AG08396 (cell line): ENCODE measurements at places on chromosomes 13 and 19.

GRCh38 chr13:23349161-23349897, 84.2 kb downstream of the SACS start:
- DNase-seq: no peak

GRCh38 chr19:21233691-21234090, 91.9 kb downstream of the ZNF431 start:
- no peak for DNase-seq

DNA sequence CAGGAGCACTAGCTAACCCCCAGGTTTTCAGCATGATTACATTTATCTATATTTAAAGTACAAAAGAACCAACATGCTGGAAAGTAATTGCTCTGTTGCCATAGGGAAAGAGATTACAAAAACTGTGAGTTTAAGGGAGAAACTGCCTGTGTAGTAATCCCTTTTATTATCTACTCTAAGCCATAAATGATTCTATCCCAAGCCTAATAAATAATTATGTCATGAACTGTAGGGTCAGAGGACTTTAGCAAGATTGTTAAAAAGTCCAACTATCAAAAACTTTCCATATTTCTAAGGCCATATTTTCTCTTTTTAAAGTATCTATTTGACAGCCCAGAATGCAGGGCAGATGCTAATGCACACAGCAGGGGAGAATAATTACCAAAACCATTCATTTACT, 573.8 kb upstream of the MIR17HG start:
- DNase-seq: no peak

DNA sequence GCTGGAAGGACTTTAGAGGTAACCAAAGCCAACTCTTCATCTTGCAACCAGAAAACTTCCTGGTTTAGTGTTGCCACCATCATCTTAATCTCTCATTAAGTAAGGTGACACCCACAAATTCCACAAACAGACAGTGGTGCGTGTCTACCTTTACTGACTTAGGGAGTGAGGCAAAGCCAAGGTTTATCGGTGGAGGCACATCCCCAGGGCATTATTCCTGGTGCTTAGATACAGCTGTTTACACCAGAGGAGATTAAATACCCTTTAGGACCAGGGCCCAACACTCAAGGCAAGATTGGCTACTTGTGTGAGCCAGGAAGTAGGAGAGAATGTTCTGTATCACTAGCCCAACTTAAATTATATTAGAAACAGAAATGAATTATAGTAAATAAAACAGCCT, 9.5 kb downstream of the STOML3 start:
- DNase-seq: no peak

DNA sequence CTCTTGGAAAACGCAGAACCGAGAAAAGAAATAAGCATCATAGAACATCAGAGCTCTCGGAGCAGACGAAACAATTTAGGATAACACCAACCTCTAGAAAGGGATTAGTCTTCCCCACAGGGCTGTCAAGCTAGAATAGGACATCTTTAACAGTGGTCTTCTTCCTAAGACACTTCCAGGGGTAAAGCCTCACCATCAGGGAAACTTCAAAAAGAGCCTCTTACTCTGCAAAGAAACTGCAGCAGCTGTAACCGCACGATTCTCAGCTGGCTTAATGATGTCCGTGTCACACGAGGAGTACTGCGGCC, 642 bp downstream of the ZNF571 start:
- no peak for DNase-seq

- no peak for DNase-seq
Observed at GRCh38 chr13:103087275-103087674, 21.1 kb upstream of the SLC10A2 start.

GRCh38 chr13:101570410-101570809, 117.9 kb downstream of the ITGBL1 start:
- no peak for DNase-seq

- no peak for DNase-seq
Observed at GRCh38 chr13:24149246-24150032, 11.1 kb upstream of the SPATA13 start.

GRCh38 chr13:35994131-35994966, 136.8 kb downstream of the DCLK1 start:
- peak; percentile 37 for DNase-seq

DNA sequence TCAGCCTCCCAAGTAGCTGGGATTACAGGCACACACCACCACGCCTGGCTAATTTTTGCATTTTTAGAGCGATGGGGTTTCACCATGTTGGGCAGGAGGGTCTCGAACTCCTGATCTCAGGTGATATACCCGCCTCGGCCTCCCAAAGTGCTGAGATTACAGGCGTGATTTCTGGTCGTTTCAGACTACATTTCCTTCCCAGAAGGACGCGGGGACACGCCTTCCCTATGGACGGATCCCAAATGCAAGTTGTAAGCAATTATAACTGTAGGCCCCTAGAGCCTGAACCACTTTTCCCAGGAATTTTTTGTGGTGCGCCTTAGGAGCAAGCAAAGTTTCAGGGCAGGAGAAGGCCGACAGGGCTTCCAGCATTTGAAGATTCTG, 17.8 kb upstream of the ZNF331 start:
- DNase-seq: no peak

DNA sequence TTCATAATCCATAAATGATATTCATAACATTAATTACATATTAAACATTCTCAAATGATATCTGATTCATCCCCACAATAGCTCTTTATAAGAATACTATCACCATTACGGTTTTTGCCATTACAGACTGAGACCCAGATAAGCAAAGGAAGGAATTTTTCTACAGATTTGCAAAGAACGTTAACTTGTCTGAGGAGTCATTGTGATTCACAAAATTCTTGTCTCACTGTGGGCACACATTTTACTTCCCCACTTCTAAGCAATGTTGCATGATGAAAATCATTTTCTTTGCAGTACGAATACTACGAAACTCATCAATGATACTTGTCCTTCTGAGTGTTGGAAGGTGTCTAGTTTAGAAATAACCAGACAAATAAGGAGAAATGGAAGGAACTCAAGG, 70.1 kb downstream of the NALCN start:
- DNase-seq: no peak

DNA sequence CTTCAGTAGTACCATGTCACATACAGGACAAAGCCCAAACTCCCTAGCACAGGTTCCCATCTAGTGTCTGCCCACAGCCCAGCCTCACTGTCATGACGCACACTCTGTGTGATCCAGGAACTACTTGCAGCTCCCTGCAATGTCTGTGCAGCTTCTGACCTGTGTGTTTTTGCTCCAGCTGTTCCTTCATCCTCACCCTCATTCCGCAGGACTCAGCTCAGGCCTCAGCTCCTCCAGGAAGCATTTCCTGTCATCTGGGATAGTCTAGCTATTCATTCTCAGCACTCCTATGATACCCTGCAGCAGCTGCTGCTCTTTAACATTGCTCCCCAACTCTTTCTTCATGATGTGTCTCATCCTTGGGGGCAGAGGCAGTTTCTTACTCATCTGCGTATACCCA, 56.1 kb downstream of the ENOX1 start:
- no peak for DNase-seq

DNA sequence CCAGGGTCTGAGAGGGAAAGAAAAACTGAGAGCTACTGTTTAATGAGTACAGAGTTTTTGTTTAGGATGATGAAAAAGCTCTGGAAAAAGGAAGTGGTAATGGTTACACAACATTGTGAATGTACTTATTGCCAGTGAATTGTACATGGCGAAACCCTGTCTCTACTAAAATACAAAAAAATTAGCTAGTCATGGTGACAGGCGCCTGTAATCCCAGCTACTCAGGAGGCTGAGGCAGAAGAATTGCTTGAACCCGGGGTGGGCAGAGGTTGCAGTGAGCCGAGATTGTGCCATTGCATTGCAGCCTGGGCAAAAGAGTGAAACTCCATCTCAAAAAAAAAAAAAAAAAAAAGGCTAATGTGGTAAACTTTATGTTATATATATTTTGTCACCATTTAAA, 96.3 kb downstream of the VWA8 start:
- DNase-seq: no peak

GRCh38 chr13:25067064-25067463, 28.9 kb upstream of the PABPC3 start:
- DNase-seq: no peak

GRCh38 chr13:77492982-77493381, 42.5 kb upstream of the SCEL start:
- no peak for DNase-seq

DNA sequence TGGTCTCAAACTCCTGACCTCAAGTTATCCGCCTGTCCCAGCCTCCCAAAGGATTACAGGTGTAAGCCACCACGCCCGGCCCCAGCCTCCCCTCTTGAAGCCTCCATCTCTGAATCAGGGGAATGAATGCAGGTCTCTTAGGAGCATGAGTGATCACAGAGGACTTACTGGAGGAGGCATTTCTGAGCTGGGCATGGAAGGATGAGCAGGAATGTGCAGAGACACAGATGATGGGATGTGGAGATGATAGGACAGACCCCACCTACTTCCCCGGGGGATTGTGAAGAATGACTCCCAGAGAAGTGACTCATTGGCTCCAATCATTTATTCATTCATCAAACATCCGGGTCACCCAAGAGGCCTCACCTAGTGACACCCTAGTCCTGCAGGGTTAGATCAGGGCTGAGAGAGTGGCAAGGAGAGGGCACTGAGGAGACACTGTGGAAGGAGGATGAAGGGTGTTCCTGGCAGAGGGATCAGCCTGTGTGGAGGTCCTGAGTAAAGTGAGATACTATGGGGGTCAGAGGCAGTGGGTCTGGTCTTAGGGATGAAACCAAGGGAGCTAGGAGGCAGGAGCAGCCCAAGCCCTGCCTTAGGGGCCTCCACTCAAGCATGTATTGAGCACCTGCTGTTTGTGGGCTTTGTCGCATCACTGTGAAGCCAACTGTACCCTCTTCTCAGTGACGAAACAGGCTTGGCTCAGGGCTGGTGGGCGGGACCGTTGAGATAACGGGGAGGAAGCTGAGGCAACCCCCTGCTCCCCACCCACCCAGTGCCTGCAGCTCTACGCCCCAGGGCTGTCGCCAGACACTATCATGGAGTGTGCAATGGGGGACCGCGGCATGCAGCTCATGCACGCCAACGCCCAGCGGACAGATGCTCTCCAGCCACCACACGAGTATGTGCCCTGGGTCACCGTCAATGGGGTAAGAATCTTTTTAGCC, 3.0 kb downstream of the IFI30 start:
- DNase-seq: peak; percentile 5

- DNase-seq: no peak
Observed at GRCh38 chr19:56930647-56931535, 90.4 kb upstream of the PEG3 start.

DNA sequence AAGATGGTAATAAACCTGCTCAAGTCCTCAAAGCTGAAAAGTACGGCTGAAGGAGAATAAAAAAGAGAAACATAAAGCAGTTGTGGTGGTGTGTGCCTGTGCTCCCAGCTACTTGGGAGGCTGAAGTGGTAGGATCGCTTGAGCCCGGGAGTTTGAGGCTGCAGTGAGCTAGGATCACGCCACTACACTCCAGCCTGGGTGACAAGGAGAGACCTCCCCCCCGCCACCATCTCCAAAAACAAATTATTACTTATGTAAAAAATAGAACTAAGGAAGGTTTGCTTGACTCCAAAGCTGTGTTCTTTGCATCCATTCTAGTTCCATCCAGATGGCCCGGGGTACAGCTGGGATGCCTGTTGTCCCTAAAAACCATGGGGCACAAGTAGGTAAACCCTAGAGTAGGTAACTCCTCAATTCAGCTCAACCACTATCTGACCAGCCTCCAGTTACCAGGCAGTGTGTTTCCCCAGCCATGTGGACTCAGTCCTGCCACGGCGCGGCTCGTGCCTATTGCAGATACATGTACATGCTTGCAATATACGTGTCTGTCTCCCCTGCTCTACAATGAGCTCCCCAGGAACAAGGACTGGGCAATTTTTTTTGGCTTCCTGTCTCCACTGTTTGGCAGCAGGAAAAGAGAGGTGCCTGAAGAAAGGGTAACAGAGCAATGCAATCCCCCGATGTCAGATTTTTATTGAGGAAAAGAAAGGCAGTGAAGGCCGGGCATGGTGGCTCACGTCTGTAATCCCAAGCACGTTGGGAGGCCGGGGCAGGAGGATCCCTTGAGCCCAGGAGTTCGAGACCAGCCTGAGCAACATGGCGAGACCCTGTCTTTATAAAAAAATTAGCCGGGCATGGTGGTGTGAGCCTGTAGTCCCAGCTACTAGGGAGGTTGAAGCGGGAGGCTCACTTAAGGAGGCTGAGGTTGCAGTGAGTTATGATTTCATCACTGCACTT, 101.3 kb downstream of the GNG7 start:
- no peak for DNase-seq

- peak; percentile 97 for DNase-seq
Observed at GRCh38 chr19:3669947-3670795, 30.1 kb downstream of the PIP5K1C start.

DNA sequence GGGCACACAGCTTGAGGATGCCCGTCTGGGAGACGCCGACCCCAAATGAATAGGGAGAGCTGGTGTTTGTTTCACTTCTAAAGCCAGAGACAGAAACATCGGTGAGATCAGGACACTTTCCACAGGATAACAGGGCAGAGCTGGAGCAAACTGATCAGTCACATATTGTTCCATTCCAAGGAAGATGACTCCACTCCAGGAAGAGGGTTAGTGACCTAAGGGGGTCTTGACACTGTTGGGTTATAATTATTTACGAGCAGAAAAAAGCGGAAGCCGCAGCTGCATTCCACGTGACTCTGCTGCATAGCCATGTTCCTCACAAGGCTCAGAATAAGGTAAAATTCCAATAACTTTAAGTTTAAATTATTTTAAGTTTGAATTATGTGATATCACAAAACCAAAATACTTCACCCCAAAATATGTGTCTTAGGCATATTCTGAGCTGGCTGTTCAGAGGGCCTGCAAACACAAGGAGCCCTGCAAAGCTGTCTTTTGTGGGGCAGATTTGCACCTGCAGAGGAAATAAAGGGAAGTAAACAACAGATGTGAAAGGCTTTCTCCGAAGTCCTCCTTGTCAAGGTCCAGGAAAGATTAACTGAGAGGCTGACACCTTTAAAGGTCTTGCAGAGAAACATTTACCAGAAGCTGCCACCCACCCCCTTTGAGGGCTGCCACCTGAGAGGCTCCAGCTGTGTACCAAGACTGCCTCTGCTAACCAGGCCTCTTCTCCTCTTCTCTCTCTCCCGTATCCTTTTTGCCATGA, 819.2 kb downstream of the UQCRFS1 start:
- DNase-seq: no peak

- DNase-seq: peak; percentile 94
Observed at GRCh38 chr19:45444318-45445041, 20.8 kb upstream of the ERCC1 start.

- no peak for DNase-seq
Observed at GRCh38 chr13:82772816-82773215, 1109.5 kb downstream of the SLITRK1 start.

- DNase-seq: peak; percentile 23
Observed at GRCh38 chr13:49927755-49928154, 8.4 kb downstream of the SPRYD7 start.
